Left cardiac atrium (tissue), 4 donors: ENCODE measurements at places on chromosomes 6 and 20. TPM values are rescaled to one million over a fixed set of nuclear protein-coding genes. Genes with fewer than 3 reads are reported as not detected.

GRCh38 chr6:46078294-46078693, 51.5 kb upstream of the ENPP4 start:
- DNase-seq = no peak

The ZSCAN16 gene
- total RNA-seq = 2.4 TPM

- DNase-seq = no peak
These were observed 10.3 kb upstream of the GGTLC1 start for GRCh38 chr20:23998844-23999243.

The ANKRD66 gene
- total RNA-seq = not detected

The NUP43 gene
- total RNA-seq = 22.4 TPM

DNA sequence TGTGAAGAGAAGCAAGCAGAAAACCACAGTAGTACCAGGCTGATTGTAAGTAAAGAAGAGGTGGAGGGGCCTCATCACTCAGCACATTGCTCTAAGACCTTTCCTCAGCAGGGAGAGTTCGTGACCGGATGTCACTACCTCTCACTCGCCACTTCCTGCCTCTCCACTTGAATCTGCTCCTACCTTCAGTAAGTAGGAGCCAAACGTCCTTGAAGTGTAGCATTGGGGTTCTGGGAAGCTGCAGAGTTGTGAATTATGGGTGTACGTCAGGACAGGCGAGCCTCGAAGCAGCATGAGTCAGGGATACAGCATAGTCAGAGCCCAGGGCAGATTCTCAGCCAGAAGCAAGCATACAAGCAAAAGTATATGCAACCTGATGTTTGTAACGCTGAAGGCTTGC, 224.9 kb downstream of the PHACTR1 start:
- DNase-seq = no peak

DNA sequence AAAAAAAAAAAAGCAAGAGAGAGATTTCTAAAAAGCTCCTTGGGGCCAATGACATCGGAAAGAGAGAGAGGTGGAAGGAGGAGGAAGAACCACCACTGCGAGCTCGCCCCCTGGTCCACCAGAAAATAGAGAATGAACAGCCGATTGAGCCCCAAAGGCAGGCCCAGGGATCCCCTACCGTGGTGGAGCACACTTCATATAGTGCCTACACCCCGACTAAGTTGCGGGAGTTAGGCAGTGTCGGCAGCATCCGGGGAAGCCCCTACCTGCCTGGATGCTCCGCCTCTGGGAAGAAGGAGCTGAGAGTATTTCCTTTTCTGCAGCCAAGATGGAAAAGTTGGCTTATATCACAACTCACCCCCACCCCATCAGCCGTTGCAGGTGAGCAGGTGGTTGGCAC, 38.6 kb upstream of the HSF2 start:
- DNase-seq = no peak

DNA sequence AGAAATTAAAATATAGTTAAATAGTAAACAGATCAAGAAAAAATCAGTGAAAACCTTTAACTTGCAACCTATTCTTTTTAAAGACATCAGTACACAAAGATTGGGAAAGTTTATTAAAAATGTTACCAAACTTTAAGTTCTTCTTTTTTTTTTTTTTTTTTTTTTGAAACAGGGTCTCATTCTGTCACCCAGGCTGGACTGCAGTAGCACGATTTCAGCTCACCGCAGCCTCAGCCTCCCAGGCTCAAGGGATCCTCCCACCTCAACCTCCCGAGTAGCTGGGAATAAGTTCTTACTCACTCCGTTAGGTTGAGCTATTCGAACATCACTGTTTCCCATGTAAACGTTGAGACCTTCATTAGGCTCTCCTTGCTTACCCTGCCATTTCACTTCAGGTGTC, 5.6 kb downstream of the MAP3K5 start:
- DNase-seq = no peak

DNA sequence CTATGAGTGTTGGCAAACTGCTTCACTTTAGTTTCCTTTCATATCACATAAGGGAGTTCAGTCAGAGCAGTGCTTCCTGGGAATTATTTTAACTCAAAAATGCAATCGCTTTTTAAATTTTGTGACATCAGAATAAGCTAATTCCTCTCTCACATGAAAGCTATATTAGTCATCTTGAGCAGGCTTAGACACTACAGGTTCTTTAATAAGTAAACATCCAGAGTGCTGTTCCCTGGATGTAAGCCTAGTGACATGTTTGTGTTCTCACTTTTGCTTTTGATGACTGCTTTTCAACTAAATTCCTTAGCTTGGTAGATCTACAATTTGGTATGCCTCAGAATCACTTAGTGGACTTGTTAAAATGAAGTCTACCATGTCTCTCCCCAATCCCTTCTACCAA, 252.7 kb upstream of the POU3F2 start:
- no peak for DNase-seq

- no peak for DNase-seq
These were observed 24.6 kb downstream of the PPP1R14C start for GRCh38 chr6:150167479-150167873.

DNA sequence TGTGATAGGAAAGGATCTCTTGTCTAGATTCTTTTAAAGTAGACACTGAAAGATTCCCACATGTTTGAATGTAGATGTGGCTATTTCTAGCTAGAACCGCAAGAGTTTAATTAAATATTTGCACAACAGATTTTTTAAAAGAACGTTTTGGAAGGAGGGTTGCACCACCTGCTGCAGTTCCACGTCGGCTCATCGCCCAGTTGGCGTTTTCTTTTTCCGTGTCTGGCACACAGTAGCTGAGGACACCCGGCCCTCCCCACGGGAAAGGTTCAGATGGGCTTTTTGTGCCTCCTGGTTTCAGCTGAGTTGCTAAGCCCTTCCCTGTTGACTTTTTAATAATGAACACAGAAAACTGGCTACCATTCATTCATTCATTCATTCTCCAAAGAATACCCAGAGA, 41.8 kb upstream of the DOK5 start:
- no peak for DNase-seq

- DNase-seq = no peak
These were observed 25.2 kb downstream of the UST start for GRCh38 chr6:148771896-148772554.

The COL19A1 gene
- 1.9 TPM for total RNA-seq

The SYCP2L gene
- total RNA-seq = 0.73 TPM

- no peak for DNase-seq
These were observed 54.8 kb upstream of the MBOAT1 start for GRCh38 chr6:20266851-20267608.

DNA sequence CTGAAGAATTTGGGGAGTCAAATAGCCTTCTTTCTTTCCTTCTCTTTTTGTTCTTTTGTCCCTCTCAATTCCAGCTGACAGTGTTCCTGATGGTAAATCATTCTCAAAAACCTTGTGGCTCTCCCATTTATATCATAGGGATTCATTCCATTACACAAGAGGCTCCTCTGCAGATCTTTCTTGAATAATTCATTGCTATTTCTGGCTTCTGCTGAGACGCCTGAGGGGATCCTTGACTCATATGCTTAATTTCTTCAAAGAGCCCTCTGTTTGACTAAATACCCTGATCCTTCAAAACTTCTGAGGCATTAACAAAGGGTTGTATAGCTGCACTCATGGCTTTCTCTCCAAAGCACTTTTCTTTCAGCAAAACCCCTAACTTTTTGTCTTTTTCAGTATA, 289.3 kb downstream of the FARS2 start:
- DNase-seq = no peak

The TRAPPC3L gene
- total RNA-seq = 0.24 TPM

DNA sequence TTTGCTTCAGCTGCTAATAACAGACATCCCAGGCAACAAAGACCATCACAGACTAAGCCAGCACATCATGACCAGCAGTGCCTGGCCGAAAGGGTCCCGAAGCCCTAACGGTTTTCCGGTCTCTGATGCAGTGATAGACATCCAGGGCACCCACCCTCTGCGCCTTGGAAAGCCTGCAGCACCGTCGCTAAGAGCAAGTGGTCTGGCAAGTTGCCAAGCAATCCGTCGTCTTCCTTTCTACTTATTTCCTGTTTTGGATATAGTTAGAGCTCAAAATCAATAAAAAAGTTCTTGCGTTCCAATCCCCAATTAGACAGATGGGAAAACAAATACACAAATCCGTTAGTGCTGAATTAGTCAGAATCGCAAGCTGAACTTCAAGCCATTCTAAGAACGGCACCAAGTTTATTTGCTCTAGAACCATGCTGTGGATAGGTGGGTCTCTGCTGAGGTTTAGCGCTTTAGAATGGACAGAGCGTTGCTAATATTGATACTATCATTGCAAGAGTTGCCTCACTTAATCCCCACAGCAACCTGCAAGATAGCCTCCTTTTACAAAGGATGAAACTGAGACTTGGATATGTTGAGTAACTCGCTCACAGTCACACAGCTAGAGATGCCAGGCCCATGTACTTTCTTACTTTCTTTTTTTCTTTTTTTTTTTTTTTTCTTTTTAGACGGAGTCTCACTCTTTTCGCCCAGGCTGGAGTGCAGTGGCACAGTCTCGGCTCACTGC, 163.3 kb upstream of the SNX9 start:
- no peak for DNase-seq

DNA sequence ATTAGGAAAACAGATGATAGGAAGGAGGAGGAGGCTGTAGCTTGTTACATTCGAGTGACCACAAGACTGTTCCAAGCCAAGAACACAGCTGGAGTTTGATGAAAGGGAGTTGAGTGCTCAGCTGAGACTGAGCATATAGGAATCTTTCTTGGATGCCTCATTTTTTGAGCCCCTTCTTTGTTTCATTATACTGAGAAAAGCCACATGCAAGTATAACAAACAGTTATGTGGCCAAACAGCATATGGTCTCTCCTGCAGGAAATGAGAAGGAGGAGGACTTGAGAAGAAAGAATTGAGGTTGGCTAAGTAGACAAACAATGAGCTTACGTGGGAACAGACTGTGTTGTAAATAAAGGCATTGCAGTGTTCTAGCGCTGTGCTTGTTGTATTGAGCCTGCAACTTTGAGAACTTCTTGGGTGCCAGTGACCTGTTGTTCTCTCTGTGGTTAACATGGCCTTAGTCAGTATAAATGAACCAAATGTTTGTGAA, 78.3 kb downstream of the AKAP7 start:
- DNase-seq = no peak

DNA sequence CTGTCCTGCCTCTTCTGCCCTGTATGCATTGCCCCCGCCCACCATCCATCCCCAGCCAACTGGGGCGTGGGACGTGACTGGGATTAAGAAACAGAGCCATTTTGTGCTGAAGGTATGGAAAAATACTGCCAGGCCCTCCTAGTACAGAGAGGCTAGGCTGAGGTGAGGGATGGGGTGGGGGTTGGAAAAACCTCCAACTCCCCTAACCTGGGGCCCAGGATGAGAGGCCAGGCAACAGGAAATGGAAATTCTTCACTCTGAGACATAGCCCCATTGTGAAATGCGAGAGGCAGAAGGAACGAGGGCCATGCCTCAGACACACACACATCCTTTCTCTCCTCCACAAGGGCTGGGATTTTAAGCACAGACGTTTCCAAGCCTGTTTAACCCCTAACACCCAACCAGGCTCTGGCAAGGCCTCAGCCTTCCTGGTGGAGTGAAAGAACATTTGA, 19.9 kb downstream of the KCNK5 start:
- no peak for DNase-seq

- no peak for DNase-seq
These were observed 59.2 kb upstream of the FOXO3 start for GRCh38 chr6:108501559-108501958.

DNA sequence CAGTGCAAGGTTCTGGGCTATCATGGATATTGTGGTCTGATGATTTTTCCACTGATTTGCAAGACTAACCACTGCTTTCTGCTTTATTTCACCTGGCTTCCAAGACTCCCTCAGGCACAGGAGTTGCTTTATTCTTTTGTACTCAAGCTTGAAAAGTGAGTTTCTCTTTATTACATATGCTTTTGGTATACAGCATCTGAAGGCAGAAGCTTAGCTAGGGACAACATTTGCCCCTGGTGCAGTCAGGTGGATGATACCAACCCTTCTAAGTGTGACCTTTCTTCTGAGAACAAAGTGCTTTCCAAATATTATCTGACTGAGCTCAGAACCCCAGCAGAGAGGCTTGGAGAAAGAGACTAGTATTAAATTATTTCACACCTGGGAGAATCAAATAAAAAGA, 94.0 kb upstream of the PHACTR1 start:
- DNase-seq = no peak

GRCh38 chr6:23106951-23107350, 537.6 kb downstream of the HDGFL1 start:
- no peak for DNase-seq

GRCh38 chr6:157152556-157152955, 170.8 kb downstream of the TMEM242 start:
- DNase-seq = no peak

The GJA1 gene
- 160 TPM for total RNA-seq

GRCh38 chr6:169994739-169995138, 243.3 kb downstream of the ERMARD start:
- no peak for DNase-seq

GRCh38 chr20:62955519-62956386, 3.2 kb downstream of the SLC17A9 start:
- DNase-seq = no peak

- DNase-seq = no peak
These were observed 50.9 kb downstream of the BTBD9 start for GRCh38 chr6:38588631-38589366.

- DNase-seq = no peak
These were observed 10.4 kb upstream of the EDN3 start for GRCh38 chr20:59289994-59290393.

The HMGCLL1 gene
- total RNA-seq = 2.4 TPM

The TPD52L1 gene
- 27.9 TPM for total RNA-seq

DNA sequence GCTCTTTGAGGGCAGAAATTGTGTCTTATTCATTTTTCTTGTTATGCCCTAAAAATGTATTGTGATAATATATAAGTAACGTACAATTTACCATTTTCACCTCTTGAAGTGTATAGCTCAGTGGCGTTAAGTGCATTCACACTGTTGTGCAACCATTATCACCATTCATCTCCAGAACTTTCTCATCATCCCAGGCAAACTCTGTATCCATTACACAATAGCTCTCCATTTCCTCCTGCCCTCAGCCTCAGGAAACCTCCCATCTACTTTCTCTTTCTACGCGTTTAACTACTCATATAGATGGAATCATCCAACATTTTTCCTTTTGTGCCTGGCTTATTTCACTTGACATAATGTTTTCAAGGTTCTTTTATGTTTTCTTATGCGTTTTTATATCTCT, 184.6 kb downstream of the ESR1 start:
- no peak for DNase-seq

The TTBK1 gene
- 0.13 TPM for total RNA-seq

GRCh38 chr6:21871831-21872230, 278.3 kb downstream of the SOX4 start:
- DNase-seq = no peak

DNA sequence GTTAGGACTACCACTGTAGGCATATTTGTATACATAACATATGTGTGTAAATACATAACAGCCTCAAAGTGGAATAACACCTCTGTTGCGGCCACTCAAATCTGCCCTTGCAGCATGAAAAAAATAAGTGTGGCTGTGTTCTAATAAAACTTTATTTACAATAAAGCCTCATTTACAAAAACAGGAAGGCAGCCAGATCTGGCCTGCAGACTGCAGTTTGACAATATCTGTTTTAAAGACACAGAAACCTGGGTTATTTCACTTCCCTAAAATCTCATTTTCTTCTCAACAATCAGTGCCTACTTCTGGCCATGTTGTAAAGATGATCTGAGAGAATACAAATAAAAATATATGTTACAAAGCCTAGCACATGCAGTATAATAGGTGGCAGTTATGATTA, 53.9 kb upstream of the SCML4 start:
- no peak for DNase-seq
